Mesendoderm (in vitro differentiated cells): ENCODE measurements at places on chromosomes 12 and 14.

GRCh38 chr12:107325075-107325608 is 231.8 kb upstream of the CRY1 start:
- H3K27me3 ChIP-seq = no peaks in the 10 kb centered on the region
- H3K4me3 ChIP-seq = no peak overlapping the region
- no peaks in the 10 kb centered on the region for H3K4me1 ChIP-seq
- H3K27ac ChIP-seq = no peak overlapping the region

- no peaks in the 10 kb centered on the region for H3K4me1 ChIP-seq
- no peaks in the 10 kb centered on the region for H3K27me3 ChIP-seq
- no peaks in the 10 kb centered on the region for H3K36me3 ChIP-seq
- H3K4me3 ChIP-seq = no peak overlapping the region
These were observed 124.9 kb upstream of the BTG1 start for GRCh38 chr12:92270521-92270920.

DNA sequence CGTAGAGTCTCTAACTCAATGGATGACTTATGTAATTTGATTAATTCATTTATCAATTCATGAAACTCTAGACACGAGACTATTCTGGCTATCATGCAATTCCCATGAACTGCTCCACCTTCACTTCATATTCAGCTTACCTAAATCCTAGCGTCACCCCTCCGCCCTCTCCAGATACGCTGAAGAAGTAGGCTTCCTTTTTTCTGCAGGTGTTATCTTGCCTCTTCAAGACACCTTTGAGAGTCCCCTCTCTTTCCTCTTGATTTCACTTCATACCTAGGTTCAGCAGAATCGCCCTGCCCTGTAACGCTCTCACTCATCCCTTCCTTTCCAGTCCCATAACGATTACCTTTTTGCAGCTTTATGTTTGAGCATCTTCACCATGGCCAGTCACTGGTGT is 4.0 kb upstream of the RNASE4 start:
- H3K4me3 ChIP-seq = no peak overlapping the region
- no peak overlapping the region for H3K27ac ChIP-seq
- peaks cover 4% of the 10 kb centered on the region for H3K4me1 ChIP-seq
- H3K36me3 ChIP-seq = no peaks in the 10 kb centered on the region
- no peak for DNase-seq

GRCh38 chr14:102545461-102546265 is 36.1 kb upstream of the ANKRD9 start:
- peak overlapping the region; percentile 23 for H3K27ac ChIP-seq
- H3K27me3 ChIP-seq = no peaks in the 10 kb centered on the region
- H3K4me3 ChIP-seq = no peak overlapping the region
- H3K36me3 ChIP-seq = no peaks in the 10 kb centered on the region

DNA sequence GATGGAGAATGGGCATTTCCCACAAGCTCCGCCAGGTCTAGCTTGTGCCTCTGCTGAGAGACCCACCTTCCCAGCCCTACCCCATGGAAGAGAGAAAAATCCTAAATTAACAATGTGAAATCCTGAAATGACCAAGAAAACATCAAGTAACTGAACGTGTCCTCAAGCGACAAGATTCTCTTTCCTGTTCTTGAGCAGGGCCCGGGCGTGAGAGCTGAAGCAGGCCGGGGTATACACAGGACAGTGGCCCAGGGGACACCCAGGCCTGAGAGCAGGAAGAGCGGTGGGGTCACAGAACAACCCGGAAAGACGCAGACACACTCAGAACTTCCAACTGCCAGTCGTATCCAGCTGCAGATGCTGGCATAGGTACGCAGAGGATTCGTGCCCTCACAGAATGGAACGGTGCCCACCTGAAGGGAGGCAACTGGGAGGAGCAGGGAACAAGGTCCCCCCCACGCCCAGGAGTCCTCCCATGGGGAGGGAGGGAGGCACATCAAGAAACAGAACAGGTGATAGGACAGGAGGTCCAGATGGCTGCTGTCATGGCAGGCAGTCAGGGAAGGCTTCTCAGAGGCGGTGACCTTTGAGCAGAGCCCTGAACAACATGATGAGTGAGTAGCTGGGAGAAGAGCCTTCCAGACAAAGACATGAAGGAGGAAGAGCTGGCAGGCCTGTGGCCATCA is 9.1 kb downstream of the RIMBP2 start:
- no peak for DNase-seq
- H3K4me1 ChIP-seq = no peaks in the 10 kb centered on the region
- no peaks in the 10 kb centered on the region for H3K27me3 ChIP-seq
- no peaks in the 10 kb centered on the region for H3K36me3 ChIP-seq
- no peak overlapping the region for H3K4me3 ChIP-seq
- no peak overlapping the region for H3K27ac ChIP-seq

GRCh38 chr12:108826807-108827721 is 30.3 kb downstream of the SSH1 start:
- H3K27me3 ChIP-seq = no peaks in the 10 kb centered on the region
- no peak for DNase-seq

- no peak overlapping the region for H3K27ac ChIP-seq
- H3K4me1 ChIP-seq = peaks cover 8% of the 10 kb centered on the region
- no peak overlapping the region for H3K4me3 ChIP-seq
- H3K27me3 ChIP-seq = no peaks in the 10 kb centered on the region
- peak; percentile 36 for DNase-seq
These were observed 72.5 kb upstream of the PARP11 start for GRCh38 chr12:3945671-3946070.

DNA sequence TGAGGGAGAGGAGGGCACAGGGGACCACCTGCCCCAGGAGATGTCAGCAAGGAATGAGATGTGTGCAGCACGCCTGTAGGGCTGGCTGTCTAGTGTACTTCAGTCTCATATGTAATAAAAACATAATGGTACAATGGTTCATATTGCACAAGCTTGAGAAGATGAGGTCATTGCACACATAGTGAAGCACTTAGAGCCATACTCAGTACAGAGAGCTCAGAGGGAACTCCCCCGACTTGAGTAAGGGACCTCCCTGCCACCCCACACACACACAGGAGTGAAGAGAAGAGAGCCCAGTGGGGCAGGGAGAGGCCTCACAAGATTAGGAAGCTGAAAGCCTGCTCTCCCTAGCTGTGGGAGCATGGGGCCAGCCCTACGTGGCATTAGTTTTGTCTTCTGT is 61.5 kb downstream of the SLC6A12 start:
- H3K4me1 ChIP-seq = no peaks in the 10 kb centered on the region
- no peak overlapping the region for H3K27ac ChIP-seq
- H3K4me3 ChIP-seq = no peak overlapping the region
- no peak for DNase-seq
- H3K36me3 ChIP-seq = no peaks in the 10 kb centered on the region
- H3K27me3 ChIP-seq = no peaks in the 10 kb centered on the region

- H3K27me3 ChIP-seq = no peaks in the 10 kb centered on the region
- no peak for DNase-seq
- H3K27ac ChIP-seq = no peak overlapping the region
- H3K36me3 ChIP-seq = no peaks in the 10 kb centered on the region
- no peak overlapping the region for H3K4me3 ChIP-seq
These were observed 562 bp upstream of the GLIPR1L2 start for GRCh38 chr12:75390156-75390898.

- H3K4me1 ChIP-seq = peaks cover 4% of the 10 kb centered on the region
- DNase-seq = peak; percentile 92
- no peak overlapping the region for H3K4me3 ChIP-seq
These were observed 170.1 kb upstream of the AMIGO2 start for GRCh38 chr12:47249719-47250357.

DNA sequence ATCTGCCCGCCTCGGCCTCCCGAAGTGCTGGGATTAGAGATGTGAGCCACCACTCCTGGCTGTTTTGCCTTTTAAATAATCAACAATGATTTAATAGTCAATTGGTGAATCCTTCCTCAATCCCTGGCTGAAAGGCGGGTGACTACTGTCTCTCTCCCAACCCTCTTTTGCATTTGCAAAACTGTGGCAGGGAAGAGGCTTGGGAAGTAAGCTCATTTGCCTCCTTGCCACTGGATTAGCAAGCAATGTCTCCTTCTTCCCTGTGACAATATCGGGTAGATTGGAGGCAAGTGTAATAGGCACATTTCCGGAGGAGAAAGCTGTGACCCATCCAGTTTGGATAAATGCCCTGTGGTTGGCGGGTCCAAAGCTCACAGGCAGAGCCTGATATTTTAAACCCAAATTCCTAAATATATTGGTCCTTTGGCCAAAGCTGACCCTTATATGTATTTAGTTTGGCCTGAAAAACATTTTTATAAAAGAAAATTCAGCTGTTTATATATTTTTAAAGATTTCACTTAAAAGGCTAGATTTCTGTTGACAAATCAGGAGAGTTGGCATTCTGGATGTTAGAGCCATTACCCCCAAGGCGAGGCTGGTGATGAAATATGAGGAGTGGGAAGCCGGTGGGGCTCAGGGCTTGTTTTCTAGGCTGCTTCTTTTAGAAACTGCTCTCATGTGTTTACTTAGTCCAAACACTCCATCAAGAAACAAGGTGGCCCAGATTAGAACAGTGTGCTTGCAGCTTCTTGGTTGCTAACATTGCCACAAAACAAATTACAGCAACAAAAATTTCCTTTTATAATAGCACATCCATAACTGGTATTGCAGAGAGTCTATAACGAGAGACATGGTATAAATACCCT is 646.9 kb upstream of the TMEM132C start:
- no peak overlapping the region for H3K4me3 ChIP-seq
- H3K27me3 ChIP-seq = no peaks in the 10 kb centered on the region
- H3K27ac ChIP-seq = peak overlapping the region; percentile 22
- no peaks in the 10 kb centered on the region for H3K36me3 ChIP-seq

GRCh38 chr14:53714495-53715192 is 242.0 kb downstream of the BMP4 start:
- H3K4me3 ChIP-seq = no peak overlapping the region
- no peak overlapping the region for H3K27ac ChIP-seq
- DNase-seq = no peak
- H3K4me1 ChIP-seq = no peaks in the 10 kb centered on the region
- H3K27me3 ChIP-seq = no peaks in the 10 kb centered on the region

DNA sequence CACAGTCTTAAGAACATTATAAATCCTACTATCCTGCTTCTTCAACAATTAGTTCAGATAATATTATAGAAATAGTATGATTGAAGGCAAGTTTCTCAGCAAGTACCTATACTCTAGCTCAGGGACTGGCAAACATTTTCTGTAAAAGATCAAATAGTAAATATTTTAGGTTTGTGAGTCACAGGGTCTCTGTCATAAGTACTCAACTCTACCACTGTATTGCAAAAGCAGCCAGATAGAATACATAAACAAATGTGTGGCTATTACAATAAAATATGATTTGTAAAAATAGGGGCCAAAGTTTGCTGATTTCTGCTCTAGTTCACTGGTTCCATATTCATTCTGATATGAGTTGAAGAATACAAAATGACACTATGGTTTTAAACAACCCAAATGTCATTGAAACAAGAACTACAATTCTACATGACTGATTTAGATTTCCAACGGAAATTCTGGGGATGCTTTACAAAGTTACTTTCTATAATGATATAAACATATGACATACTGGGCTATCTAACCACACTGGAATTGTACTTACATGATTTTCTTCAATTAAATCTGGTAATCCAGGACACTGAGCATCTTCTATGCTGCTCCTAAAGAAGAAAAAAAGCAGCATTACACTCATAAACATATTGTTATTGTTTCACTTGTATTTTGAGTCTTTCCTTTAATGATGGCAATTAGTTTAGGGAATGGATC is 23.2 kb downstream of the LGALS3 start:
- DNase-seq = no peak
- no peaks in the 10 kb centered on the region for H3K27me3 ChIP-seq
- no peaks in the 10 kb centered on the region for H3K36me3 ChIP-seq
- no peak overlapping the region for H3K4me3 ChIP-seq
- H3K27ac ChIP-seq = no peak overlapping the region

DNA sequence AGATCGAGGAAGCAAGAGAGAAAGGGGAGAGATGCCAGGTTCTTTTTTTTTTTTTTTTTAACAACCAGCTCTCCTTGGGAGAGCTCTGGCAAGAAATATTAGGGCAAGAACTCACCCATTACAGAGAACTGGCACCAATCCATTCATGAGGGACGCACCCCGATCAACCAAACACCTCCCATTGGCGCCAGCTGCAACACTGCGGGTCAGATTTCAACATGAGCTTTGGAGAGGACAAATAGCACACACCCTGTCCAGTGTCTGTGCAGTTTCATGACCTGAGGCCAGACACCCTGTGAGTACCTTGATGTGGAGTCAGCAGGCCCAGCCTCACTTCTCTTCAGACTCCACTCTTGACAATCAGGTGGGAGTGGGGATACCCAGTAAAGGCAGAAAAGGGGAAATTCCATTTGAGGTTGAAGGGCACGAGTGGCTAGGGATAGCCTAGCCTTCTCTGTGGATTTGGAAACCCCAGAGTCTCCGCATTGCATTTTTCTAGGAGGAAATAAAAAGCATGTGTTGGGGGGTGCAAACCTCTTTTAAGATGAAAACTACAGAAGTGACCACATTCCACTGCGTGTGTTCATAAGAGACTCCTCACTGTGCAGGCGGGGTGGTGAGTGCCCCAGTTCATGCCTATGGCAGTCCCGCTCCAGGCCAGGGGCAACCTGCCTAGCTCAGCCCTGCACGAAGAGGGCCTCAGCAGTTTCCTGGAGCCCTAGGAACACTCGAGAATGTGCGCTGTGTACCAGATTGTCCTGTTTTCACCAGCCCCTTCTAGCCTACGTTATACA is 42.4 kb upstream of the GPATCH2L start:
- H3K36me3 ChIP-seq = no peaks in the 10 kb centered on the region
- H3K27ac ChIP-seq = no peak overlapping the region
- H3K27me3 ChIP-seq = no peaks in the 10 kb centered on the region
- DNase-seq = no peak
- peaks cover 8% of the 10 kb centered on the region for H3K4me1 ChIP-seq
